Calu3 (cell line): ENCODE measurements at places on chromosomes 4 and X.

- DNase-seq = no peak
- no peak overlapping the region for H3K27ac ChIP-seq
- H3K36me3 ChIP-seq = no peaks in the 10 kb centered on the region
- H3K4me3 ChIP-seq = no peak overlapping the region
- H3K4me1 ChIP-seq = no peaks in the 10 kb centered on the region
These were observed 168.0 kb downstream of the CDS1 start for GRCh38 chr4:84750960-84751283.

- no peak overlapping the region for H3K27ac ChIP-seq
- no peaks in the 10 kb centered on the region for H3K4me1 ChIP-seq
- DNase-seq = no peak
- H3K27me3 ChIP-seq = peaks cover 7% of the 10 kb centered on the region
- H3K36me3 ChIP-seq = no peaks in the 10 kb centered on the region
- H3K4me3 ChIP-seq = no peak overlapping the region
These were observed 53.1 kb upstream of the PLAC1 start for GRCh38 chrX:134711135-134711921.

DNA sequence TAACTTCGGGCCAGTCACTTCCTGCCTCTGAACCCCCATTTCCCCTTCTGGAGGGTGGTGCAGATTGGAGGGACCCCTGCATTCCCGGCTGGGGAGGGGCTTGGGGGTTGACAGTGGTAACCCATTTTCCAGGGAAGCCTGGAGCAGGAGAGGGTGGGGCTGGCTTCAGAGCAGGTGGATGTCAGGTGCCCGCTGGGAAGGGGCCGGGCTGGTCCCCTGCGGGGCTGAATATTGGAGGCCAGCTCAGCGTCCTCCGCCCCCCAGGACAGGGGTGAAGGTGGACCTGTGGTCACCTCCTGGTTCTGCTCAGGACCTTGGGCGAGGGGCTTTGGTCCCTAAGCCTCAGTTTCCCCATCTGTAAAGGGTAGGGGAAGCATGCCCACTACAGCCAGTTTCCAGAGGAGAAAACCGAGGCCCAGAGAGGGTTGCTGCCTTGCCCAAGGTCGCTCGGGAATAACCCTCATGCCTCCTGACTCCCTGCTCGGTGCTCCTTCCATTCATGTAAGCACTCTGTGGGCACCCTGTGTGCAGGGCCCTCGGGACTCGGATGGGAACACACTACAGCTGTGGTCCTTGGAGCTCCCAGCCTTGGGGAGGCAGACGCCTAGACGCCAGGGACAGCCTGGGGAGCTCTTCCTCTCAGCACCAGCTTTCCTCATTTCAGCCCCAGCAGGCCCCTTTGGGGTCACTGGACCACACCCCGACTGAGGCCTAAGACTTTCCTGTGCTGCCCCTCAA is 683 bp downstream of the MAN2B2 start:
- peak overlapping the region; percentile 72 for H3K4me3 ChIP-seq
- H3K27me3 ChIP-seq = peaks cover 25% of the 10 kb centered on the region
- H3K27ac ChIP-seq = peak overlapping the region; percentile 22
- DNase-seq = no peak

DNA sequence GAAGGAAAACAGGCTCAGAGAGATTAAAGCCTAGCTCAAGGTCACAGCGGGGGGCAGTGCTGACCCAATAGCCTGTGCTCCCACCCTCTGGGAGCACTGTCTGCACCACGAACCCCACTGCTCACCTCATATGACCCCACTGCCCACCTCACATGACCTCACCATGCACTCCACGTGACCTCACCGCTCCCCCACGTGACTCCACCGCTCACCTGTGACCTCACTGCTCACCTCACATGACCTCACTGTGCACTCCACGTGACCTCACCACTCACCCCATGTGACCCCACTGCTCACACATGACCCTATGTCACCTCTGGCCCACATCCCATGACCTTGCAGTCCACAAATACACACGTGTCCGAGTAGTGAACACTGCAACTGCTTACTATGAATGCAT is 55.4 kb downstream of the ACOX3 start:
- no peak overlapping the region for H3K4me3 ChIP-seq
- H3K27me3 ChIP-seq = no peaks in the 10 kb centered on the region
- H3K4me1 ChIP-seq = no peaks in the 10 kb centered on the region
- H3K27ac ChIP-seq = no peak overlapping the region

DNA sequence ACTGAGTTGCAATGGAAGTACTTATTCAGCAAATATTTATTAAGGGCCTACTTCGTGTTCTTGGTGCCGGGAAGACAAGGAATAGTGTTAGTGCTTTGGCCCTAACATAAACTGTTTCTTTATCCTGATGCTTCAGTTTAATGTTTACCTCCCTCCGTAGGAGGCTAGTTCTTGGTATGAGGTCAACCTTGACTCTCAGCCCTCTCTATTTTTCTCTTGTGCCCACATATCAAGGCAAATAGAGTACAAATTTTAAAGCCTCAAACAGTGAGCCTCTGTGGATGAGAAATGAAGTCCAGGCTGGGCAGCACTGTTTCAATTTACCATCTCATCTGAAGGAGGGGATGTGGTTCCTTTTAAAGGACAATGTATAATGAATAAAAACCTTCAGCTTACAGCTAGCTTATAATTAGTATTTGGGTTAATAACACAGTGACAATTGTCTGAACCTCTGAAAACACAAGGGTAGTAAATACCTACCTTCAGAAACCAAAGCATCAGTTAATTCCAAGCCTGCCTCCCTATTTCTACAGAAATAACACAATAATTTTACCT is 68.5 kb downstream of the SH3RF1 start:
- H3K36me3 ChIP-seq = peaks cover 11% of the 10 kb centered on the region
- H3K4me1 ChIP-seq = peaks cover 41% of the 10 kb centered on the region
- H3K27me3 ChIP-seq = no peaks in the 10 kb centered on the region
- no peak overlapping the region for H3K4me3 ChIP-seq

GRCh38 chrX:85309717-85310116 is 65.9 kb downstream of the ZNF711 start:
- DNase-seq = no peak
- no peaks in the 10 kb centered on the region for H3K36me3 ChIP-seq
- no peaks in the 10 kb centered on the region for H3K4me1 ChIP-seq
- no peak overlapping the region for H3K4me3 ChIP-seq
- H3K27me3 ChIP-seq = no peaks in the 10 kb centered on the region

GRCh38 chr4:76783836-76784235 is 114.1 kb downstream of the SOWAHB start:
- H3K27me3 ChIP-seq = no peaks in the 10 kb centered on the region
- H3K4me1 ChIP-seq = no peaks in the 10 kb centered on the region
- H3K36me3 ChIP-seq = peaks cover 59% of the 10 kb centered on the region
- no peak overlapping the region for H3K27ac ChIP-seq
- no peak for DNase-seq

DNA sequence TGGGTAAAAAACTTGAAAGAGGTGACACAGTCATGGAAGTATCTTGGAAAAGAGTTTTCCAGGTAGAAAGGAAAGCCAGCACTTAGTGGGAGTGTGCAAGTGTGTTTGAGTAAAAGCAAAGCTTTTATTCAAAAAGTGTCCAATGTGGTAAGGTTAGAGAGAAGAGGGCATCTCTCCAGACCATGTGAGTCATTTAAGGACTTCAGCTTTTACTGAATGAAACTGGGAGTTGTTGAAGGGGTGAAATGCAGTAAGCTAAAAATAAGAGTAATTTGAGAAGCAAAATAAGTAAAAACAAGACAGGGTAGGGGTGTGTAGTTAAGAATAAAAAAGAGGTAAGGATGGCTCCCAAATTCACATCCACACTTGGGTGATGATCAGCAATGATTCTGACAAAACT is 238.9 kb downstream of the SLC7A11 start:
- no peaks in the 10 kb centered on the region for H3K4me1 ChIP-seq
- no peak overlapping the region for H3K4me3 ChIP-seq
- no peak for DNase-seq
- no peaks in the 10 kb centered on the region for H3K27me3 ChIP-seq
- no peak overlapping the region for H3K27ac ChIP-seq

- peak overlapping the region; percentile 52 for H3K27ac ChIP-seq
- H3K27me3 ChIP-seq = no peaks in the 10 kb centered on the region
- no peak for DNase-seq
- peaks cover 9% of the 10 kb centered on the region for H3K36me3 ChIP-seq
These were observed 563 bp downstream of the FAM13A start for GRCh38 chr4:89056292-89056952.

GRCh38 chrX:133598601-133599335 is 183.5 kb upstream of the GPC4 start:
- no peaks in the 10 kb centered on the region for H3K4me1 ChIP-seq
- no peaks in the 10 kb centered on the region for H3K27me3 ChIP-seq
- DNase-seq = no peak
- H3K36me3 ChIP-seq = no peaks in the 10 kb centered on the region
- H3K4me3 ChIP-seq = no peak overlapping the region
- H3K27ac ChIP-seq = no peak overlapping the region

DNA sequence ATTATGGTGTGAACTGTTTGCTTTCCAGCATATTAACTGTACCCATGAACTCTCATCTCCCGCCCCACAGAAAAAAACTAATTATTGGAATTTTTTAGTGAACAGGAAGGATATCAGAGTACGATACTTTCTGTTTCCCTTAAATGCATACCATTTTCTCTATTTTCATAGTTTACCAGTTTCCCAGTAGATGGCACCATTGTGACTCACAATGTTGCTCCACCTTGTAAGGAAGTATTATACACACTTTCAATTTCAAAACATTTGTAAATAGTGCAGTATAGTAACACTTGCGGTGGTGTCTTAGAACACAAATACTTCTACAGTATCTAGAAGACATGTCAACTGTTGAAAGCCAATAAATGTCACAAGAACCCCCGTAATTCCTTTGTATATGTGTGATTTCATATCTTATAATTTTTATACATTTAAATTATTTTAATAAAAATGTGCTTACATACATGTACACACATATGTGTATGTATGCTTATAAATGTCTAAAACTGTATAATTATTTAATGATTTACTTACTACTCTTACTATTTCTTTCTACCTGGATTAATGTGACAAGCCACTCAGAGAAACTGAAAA is 167.3 kb downstream of the SLIT2 start:
- H3K4me1 ChIP-seq = peaks cover 8% of the 10 kb centered on the region
- H3K27ac ChIP-seq = no peak overlapping the region
- no peak for DNase-seq

- no peaks in the 10 kb centered on the region for H3K36me3 ChIP-seq
- no peak overlapping the region for H3K27ac ChIP-seq
- H3K27me3 ChIP-seq = no peaks in the 10 kb centered on the region
- DNase-seq = no peak
- H3K4me3 ChIP-seq = no peak overlapping the region
- H3K4me1 ChIP-seq = no peaks in the 10 kb centered on the region
These were observed 34.2 kb downstream of the COX7B2 start for GRCh38 chr4:46874811-46875210.

GRCh38 chr4:140781596-140781995 is 25.4 kb upstream of the TBC1D9 start:
- H3K27ac ChIP-seq = no peak overlapping the region
- H3K27me3 ChIP-seq = peaks cover 16% of the 10 kb centered on the region
- no peak for DNase-seq
- no peak overlapping the region for H3K4me3 ChIP-seq

DNA sequence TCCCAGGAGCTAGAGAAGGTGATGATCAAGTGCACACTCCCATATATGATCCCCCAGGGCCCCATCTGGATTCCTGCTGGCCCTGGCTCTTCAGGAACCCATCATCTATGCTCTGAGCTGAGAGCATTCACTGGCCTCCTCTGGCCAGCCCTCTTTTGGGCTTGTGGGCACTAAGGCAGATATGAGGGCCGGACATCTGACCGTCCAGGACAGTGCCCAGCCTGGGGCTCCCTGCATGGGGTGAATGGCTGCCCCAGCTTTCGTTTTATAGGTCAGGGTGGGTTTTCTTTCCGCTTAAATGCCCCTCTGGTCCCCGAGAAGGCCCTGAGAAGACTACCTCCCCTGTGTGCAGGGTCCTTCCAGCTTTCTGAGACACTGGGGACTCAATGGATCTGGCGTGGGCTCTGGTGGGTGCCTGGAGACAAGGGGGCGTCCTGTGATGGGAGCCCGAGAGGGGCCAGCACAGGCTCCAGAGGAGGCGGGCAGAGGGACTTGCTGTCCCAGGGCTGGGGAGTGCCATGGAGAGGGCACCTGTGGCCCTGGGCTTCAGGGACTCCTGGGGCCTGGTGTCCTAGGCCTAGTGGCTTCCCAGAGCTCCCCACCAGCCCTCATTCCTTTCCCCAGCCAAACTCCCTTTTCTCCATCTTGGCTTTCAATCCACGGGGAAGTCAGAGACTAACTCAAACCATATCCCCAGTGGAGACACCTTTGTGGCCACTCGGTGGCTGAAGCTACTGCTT is 39.5 kb upstream of the GRPEL1 start:
- peaks cover 7% of the 10 kb centered on the region for H3K27me3 ChIP-seq
- H3K4me3 ChIP-seq = no peak overlapping the region
- peaks cover 13% of the 10 kb centered on the region for H3K36me3 ChIP-seq
- peaks cover 7% of the 10 kb centered on the region for H3K4me1 ChIP-seq
- no peak overlapping the region for H3K27ac ChIP-seq

- H3K36me3 ChIP-seq = peaks cover 21% of the 10 kb centered on the region
- DNase-seq = peak; percentile 24
- H3K4me1 ChIP-seq = peaks cover 14% of the 10 kb centered on the region
- H3K4me3 ChIP-seq = peak overlapping the region; percentile 84
- peak overlapping the region; percentile 56 for H3K27ac ChIP-seq
- no peaks in the 10 kb centered on the region for H3K27me3 ChIP-seq
These were observed 638 bp downstream of the BLTP1 start for GRCh38 chr4:122152711-122153226.

DNA sequence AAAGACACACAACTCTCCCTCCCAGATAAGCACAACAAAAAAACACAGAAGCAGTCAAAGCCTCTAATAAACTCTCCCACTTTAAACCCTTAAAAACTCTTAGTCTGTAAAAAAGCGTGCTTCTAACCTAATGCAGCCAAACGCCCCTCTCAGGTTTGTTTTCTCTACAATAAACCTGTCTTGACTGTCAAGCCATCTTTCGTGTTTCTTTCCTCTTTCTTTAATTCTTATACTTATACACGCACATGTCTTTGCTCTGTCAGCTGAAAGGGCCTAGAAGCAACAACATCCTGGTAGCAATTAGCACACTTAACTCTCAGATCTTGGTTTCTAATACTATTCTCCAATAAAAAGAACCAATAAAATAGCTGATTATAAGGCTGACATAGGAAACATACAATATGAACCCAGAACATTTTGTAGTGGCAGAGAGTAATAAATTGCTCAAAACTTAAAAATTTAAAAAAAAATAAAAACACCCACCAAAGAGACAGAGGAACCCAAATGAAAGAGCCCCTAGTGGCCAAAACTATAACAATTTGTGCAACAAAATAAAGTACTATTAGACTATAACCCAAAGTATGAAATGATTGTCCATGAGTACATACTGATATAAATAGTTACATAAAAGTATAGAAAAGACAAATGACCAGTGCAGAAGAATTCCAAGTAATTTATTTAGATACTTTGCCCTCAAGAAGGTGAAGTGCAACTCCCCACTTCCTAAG is 440.4 kb upstream of the ADGRL3 start:
- no peak overlapping the region for H3K4me3 ChIP-seq
- no peaks in the 10 kb centered on the region for H3K36me3 ChIP-seq
- DNase-seq = no peak
- no peak overlapping the region for H3K27ac ChIP-seq
- no peaks in the 10 kb centered on the region for H3K27me3 ChIP-seq

- peak overlapping the region; percentile 31 for H3K27ac ChIP-seq
- DNase-seq = no peak
- H3K4me1 ChIP-seq = peaks cover 22% of the 10 kb centered on the region
These were observed 46.2 kb downstream of the CXCL13 start for GRCh38 chr4:77651820-77652219.
